ENCODE measurements at places on chromosomes 16 and 17. TPM values are rescaled to one million over a fixed set of nuclear protein-coding genes. Genes with fewer than 3 reads are reported as not detected.

- no peak for DNase-seq
- no peak overlapping the region for H3K4me3 ChIP-seq
- H3K27ac ChIP-seq = peak overlapping the region; percentile 23
Observed at GRCh38 chr16:11020792-11021551, 76.6 kb downstream of the CLEC16A start.

DNA sequence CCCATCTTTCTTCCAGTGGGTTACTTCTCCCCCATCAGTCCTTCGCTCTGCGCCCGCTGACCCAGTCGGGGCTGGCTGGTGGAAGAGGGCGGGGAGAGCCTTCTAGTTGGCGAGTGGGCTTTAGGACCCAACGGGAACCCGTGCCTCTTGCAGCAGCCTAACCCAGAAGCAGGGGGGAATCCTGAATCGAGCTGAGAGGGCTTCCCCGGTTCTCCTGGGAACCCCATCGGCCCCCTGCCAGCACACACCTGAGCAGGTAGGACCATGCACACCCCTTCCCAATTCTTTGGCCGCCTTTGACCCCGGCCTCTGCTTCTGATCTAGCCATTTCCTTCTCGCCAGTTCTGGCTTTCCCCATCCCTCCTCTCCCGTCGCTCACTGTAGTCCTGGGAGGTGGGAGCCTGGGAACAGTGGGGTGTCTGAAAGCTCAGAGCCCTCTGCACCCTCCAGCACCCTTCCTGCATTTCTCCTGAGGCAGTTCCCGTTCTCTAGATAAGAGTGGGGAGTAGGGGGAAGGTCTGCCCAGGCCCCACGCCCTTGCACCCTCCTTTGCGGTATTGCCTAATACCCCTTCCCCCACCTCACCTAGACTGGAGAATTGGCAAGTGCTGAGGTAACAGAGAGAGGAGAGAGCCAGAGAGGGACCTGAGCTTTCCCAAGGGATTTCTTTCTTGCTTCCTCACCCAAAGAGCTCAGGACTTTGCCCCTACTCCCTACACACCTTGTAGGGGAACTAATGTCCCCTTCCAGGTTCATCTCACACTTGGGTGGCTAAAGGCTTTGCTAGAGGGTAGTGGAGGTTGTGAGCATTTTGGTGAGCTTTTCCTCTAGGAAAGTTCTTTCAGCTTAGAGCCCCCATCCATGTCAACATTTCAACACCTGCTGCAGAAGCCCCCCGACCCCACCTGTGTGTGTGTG, at the start of gene RARA:
TSS of gene RARA (plus strand) at position 150 of the 918 bp plus-strand sequence. CDS start 22,039 bp downstream, outside the sequence.
- H3K4me3 ChIP-seq = no peak within 1 kb of the TSS
- H3K27ac ChIP-seq = peak within 1 kb of the TSS; percentile 95
- no peaks in the 10 kb centered on the region for H3K36me3 ChIP-seq
- no peaks in the 10 kb centered on the region for H3K27me3 ChIP-seq
- peaks cover 11% of the 10 kb centered on the region for H3K4me1 ChIP-seq

GRCh38 chr16:50989047-50989446, 162.0 kb downstream of the SALL1 start:
- H3K27me3 ChIP-seq = no peaks in the 10 kb centered on the region
- no peak overlapping the region for H3K27ac ChIP-seq
- no peaks in the 10 kb centered on the region for H3K4me1 ChIP-seq
- H3K4me3 ChIP-seq = no peak overlapping the region

DNA sequence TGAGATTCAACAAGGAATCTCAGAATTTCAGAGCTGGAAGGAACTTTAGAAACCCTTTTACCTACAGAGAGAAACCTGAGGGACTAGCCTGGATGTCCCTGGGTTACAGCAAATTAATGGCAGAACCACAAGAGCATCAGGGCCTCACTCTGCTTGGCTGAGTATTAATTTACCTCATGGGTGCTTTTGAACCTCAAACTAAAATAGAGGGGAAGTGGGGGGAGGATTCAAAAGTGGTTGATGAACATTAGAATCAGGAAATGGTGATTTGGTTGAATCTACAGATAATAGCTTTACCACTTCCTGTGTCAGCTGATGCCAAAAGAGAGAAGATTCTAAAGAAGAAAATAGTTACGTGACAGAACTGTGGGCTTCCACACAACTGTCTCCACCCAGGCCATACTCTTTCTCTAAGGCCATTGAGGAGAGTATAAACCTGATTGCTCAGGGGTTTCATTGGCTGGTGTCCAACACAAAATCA, 11.3 kb upstream of the SKAP1 start:
- H3K36me3 ChIP-seq = no peaks in the 10 kb centered on the region
- no peak for DNase-seq
- peaks cover 23% of the 10 kb centered on the region for H3K27me3 ChIP-seq
- no peak overlapping the region for H3K4me3 ChIP-seq

GRCh38 chr17:46878055-46878454, 26.7 kb downstream of the WNT9B start:
- H3K4me1 ChIP-seq = no peaks in the 10 kb centered on the region
- no peak overlapping the region for H3K27ac ChIP-seq
- H3K27me3 ChIP-seq = no peaks in the 10 kb centered on the region
- H3K36me3 ChIP-seq = no peaks in the 10 kb centered on the region
- no peak for DNase-seq

GRCh38 chr17:59542960-59543635, 22.3 kb upstream of the DHX40 start:
- DNase-seq = no peak
- H3K4me3 ChIP-seq = no peak overlapping the region

DNA sequence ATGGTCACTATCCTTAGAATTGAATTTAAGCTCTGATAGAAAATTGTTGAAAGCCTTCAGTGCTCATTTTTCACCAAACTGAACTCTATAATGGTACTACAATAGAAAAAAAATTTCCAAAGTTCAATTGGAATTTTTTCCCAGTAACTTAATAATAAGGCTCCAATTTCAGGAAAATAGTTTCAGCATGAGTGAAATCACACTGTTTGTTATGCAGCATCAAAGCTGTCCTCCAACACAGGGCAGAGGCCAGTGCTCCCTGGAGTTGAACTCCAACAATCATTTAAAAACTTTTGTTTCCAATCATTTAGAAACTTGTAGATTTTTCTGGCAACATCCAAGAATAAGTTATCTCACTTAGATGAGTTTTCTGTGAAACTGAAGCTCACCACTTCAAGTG, 103.1 kb upstream of the HSBP1 start:
- H3K27me3 ChIP-seq = no peaks in the 10 kb centered on the region
- no peaks in the 10 kb centered on the region for H3K36me3 ChIP-seq
- no peak overlapping the region for H3K4me3 ChIP-seq
- DNase-seq = no peak

DNA sequence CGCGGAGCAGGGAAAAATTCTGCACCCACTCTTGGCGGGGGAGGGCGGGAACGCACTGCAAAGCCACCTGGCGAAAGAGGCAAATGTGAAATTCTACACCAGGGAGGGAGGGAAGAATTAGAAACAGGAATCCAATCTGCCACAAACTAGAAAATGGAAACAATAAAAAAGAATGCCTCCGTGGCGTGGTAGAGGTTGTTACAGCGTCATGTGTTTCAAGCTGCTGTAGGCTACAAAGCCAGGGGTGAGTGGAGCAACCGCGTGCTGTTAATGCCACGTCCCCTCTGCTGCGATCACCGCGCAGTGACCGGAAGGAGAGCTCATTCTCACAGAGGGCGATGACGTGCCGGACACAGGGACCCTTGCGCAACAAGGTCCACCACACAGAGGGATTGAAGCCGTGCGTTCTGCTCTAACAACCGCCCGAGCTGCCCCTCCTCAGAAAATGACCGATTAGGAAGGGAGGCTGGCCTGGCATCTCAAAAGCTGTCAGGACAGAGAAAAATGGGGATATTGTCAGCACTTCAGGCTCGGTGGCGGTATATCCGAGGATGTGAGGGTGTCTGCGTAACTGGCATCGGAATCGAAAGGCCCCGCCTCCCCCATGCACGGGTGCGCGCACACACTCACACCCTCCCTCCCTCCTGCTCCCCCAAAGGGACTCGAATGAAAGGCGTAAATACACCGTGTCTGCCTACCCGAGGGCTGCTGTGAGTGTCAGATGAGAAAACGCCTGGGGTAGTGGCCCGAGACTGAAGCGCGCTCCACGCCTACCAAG, 70.8 kb upstream of the TNRC6C start:
- H3K36me3 ChIP-seq = no peaks in the 10 kb centered on the region
- peaks cover 4% of the 10 kb centered on the region for H3K4me1 ChIP-seq
- no peak overlapping the region for H3K27ac ChIP-seq
- H3K4me3 ChIP-seq = peak overlapping the region; percentile 42

GRCh38 chr17:34683390-34683789, 104.0 kb downstream of the TMEM132E start:
- no peak overlapping the region for H3K4me3 ChIP-seq
- no peak overlapping the region for H3K27ac ChIP-seq
- H3K36me3 ChIP-seq = no peaks in the 10 kb centered on the region
- no peaks in the 10 kb centered on the region for H3K4me1 ChIP-seq

GRCh38 chr17:48679385-48680096, 42.8 kb downstream of the PRAC1 start:
- H3K4me3 ChIP-seq = no peak overlapping the region
- no peaks in the 10 kb centered on the region for H3K36me3 ChIP-seq
- H3K27ac ChIP-seq = no peak overlapping the region
- no peak for DNase-seq

DNA sequence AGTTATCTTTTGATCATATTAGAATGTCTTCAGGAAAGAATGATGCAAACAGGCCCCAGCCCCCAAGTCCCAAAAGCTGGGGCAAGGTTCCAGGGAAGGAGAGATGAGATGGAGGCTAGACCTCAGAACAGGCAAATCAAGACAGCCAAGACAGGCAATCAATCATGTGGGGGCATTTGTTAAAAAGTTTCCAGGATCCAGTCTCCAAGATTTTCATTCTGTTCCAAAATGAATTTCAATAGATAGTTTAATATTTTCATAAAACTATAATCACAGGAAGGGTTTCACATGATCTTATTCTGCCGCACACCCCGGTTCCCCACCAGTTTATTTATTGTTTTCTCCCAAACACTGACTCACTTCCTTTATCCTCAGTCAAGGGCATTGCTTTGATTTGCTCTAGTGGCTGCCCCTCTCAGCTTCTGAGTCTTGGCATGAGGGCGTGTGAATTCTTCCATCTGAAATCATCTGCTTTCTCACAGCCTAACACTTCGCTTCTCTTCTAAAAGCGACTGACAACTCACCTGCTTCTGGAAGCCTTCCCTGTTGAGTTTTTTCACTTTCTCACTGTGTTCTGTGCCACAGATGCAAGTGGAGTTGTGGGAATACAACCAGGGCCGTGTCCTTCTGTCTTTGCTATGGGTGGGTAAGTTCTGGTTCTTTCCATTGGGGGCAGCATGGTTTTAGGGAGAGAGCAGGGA, 12.2 kb upstream of the TERF2 start:
- DNase-seq = peak; percentile 78
- H3K27ac ChIP-seq = peak overlapping the region; percentile 76
- peaks cover 6% of the 10 kb centered on the region for H3K27me3 ChIP-seq
- no peaks in the 10 kb centered on the region for H3K36me3 ChIP-seq
- no peak overlapping the region for H3K4me3 ChIP-seq

DNA sequence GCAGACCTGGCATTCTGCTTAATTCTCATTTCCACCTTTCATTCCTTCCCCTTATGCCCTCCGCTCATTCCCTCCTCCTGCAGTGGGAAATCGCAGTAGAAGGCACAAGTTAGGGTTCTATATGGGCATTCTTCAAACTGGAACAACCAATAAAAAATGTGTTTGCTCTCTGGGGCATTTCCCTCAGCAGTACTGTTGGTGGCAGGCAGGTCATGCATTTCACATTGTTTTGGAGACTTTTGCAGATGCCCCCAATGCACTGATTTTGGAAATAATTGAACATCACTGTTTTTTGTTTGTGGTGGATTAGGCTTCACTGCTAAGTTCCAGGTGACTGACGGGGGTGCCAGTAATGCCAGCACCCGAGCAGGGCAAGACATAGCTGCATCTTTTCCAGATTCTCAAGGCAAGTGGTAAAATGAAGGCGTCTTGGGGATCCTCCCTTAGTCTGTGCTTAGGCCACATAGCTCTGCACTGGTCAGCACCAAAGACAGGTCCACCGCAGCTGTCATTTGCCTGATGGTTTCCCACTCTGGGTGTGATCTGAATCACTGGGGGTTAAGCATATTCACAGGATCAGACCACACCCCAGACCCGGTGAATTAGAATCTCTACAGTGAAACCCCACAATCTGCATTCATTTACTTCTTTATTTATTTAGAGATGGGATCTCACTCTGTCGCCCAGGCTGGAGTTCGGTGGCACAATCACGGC, 304.5 kb downstream of the CPPED1 start:
- no peak overlapping the region for H3K27ac ChIP-seq
- DNase-seq = no peak
- no peaks in the 10 kb centered on the region for H3K27me3 ChIP-seq
- no peaks in the 10 kb centered on the region for H3K36me3 ChIP-seq

DNA sequence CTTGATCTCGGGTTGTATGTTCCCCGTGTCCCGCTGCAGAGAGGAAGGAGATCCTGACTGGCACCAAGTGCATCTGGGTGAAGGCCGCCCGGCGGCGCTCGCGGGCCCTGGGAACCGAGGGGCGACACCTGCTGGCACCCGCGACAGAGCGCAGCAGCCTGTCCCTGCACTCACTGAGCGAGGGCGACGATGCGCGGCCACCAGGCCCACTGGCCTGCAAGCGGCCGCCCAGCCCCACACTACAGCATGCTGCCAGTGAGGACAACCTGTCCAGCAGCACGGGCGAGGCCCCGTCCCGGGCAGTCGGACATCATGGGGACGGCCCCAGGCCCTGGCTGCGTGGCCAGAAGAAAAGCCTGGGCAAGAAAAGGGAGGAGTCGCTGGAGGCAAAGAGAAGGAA, 7.5 kb downstream of the BTBD17 start:
- H3K36me3 ChIP-seq = no peaks in the 10 kb centered on the region
- no peak for DNase-seq
- no peak overlapping the region for H3K27ac ChIP-seq
- H3K4me1 ChIP-seq = no peaks in the 10 kb centered on the region
- H3K4me3 ChIP-seq = no peak overlapping the region
- H3K27me3 ChIP-seq = peaks cover 37% of the 10 kb centered on the region

DNA sequence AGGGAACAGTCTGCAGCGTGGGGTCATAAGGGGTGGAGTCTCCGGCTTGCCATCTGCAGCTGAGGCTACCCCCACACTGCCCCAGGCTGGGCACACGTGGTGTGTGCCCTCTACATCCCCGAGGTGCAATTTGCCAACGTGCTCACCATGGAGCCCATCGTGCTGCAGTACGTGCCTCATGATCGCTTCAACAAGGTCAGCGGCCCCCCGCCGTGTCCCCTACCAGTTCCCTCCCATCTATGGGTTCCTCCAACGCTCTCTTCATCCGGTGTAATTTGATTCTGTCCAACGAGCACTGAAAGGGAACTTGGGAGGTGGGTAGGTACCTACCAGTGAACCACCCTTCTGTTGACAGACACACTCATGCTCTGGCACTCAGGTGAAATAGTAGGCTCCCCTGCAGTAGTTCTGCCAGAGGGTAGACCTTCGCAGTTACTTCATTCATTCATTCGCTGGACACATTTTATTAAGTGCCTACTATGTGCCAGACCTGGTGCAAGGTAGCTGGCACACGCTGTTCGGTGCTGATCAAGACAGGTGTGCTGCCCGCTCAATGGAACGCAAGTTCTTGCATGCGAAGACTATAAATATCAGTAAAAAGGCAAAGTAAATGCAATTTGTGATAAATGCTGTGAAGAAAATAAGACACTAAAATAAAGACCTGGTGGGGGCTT, 2.7 kb downstream of the MLLT6 start:
- no peak overlapping the region for H3K27ac ChIP-seq
- no peak overlapping the region for H3K4me3 ChIP-seq
- peaks cover 39% of the 10 kb centered on the region for H3K4me1 ChIP-seq
- H3K27me3 ChIP-seq = no peaks in the 10 kb centered on the region
- peaks cover 23% of the 10 kb centered on the region for H3K36me3 ChIP-seq

The EFNB3 gene
- 12.7 TPM for total RNA-seq

The TOX3 gene
- 0.86 TPM for total RNA-seq

The GPR179 gene
- not detected for total RNA-seq

The IL17C gene
- not detected for total RNA-seq

The CD79B gene
- total RNA-seq = not detected

The MEIOB gene
- 1.2 TPM for total RNA-seq

The EPX gene
- total RNA-seq = not detected

The FADS6 gene
- total RNA-seq = not detected

The KRTAP9-8 gene
- total RNA-seq = not detected
